ENCODE measurements at places on chromosomes 1 and 21. TPM values are rescaled to one million over a fixed set of nuclear protein-coding genes. Genes with fewer than 3 reads are reported as not detected.
A peak's percentile ranks its signal among the peaks of the same experiment; 100 is the strongest.

Gene OR6K3
- not detected for total RNA-seq

Gene KRTAP6-1
- not detected for total RNA-seq

DNA sequence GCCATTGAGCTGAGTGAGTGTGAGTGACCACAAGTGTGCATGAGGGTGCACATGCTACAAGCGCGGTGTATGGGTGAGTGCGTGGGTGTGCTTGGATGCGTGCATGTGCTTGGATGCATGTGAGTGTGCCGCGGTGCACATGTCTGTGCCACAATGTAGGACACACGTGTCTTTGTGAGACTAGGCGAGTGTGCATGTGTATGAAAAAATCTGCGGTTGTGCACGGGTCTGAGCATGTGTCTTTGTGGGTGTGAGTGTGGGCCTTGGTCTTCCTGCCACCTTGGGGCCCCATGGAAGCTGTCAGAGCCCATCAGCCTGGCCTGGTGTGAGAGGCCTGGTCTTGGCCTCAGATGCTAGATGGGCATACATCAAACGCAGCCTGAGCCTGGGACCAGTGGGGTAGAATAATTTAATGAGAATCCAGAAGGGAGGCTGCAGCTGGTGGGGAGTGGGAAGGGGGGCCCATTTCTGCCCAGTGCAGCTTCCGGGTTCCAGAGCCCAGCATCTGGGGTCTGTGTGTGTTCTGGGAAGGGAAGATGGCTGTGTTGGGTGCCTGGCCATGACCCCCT lies 103.9 kb upstream of the SLC2A1 start:
- DNase-seq, result no peak

DNA sequence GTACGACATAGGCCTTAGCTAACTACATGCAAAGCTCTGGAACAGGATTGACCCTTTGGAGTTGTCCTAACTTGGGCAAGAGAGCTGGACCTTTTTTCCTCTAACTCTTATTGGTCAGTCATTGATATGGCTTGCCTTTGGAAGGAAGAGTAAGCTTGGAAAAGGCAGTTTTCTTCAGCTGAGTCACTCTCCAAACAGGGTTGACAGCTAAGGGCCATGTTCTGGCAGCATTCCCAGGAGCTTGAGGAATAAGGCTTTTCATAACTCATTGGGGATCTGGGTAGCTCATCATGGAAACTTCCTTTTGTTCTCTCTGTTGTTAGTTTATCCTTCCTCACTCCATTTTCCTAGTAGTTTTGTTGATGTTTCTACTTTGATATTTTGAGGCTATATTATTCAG lies 14.5 kb upstream of the ERRFI1 start:
- peak; percentile 97 for DNase-seq

- DNase-seq, result no peak
Observed at GRCh38 chr1:175792136-175792535, 48.7 kb upstream of the TNR start.

Gene SH3BGR
- 0.43 TPM for total RNA-seq

- DNase-seq, result peak; percentile 17
Observed at GRCh38 chr1:83626603-83627002, 372.3 kb downstream of the TTLL7 start.

DNA sequence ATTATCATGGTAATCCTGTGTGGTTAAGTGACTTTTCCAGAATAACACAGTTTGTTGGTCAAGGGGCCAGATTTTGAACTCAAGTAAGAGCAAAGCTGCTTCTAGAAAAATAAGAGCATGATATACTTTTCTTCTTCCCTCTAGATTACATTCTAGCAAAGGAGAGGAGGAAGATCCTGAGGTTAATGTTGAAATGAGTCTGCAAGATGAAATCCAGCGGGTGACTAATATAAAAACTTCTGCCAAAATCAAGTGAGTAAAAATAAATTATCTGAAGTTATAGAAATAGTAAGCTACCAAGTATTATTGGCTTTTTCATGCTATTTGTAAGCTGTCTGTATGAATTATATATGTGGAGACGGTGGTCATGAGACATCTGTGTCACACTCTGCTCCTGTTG lies 12.8 kb downstream of the WDR3 start:
- no peak for DNase-seq

DNA sequence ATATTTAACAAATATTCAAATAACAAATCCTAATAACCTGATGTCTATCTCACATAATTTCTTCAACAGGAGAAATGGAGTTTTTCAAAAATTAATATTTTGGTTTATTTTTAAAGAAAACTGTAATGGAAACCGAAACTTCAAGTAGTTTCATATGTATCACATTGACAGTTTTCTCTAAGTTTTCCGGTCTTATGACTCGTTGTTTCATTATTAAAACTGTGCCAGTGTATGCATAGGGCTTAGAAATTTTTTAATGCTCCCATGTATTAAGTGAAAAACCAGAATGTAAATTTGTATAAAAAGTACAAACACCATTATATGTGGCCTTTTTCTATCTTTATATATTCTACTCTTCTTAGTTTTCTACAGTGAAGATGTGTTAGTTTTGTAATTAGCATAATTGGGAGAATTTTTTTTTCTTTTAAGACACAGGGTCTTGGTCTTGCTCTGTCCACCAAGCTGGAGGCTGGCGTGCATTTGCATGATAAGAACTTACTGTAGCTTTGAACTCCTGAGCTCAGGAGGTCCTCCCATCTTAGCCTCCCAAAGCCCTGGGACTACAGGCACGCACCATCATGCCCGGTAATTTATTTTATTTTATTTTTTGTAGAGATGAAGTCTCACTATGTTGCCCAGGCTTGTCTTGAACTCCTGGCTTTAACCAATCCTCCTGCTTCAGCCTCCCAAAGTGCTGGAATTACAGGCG lies 43.9 kb upstream of the SAMSN1 start:
- no peak for DNase-seq

DNA sequence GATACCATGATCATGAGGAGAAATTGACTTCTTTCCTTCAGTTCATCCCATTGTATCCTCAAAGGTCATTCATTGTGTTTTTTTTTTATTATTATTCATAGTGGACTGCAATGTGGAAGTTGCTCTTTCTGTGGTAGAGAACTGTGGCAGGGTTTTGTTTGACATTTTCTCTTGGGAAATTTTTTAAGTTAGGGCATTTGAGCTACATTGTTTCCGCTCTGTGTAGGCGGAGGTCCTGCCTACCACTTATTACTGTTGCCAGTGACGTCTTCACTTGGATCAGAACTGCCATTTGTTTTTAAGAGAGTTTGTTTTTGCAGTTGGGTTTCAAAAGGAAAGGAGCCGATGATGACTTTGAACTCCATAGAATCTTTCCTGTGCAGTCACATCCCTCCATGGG lies 287.4 kb upstream of the FMN2 start:
- no peak for DNase-seq

Gene CD5L
- total RNA-seq, result not detected

Gene SLC45A3
- total RNA-seq, result 10.7 TPM

- DNase-seq, result no peak
Observed at GRCh38 chr1:226989085-226989920, 49.2 kb downstream of the COQ8A start.

DNA sequence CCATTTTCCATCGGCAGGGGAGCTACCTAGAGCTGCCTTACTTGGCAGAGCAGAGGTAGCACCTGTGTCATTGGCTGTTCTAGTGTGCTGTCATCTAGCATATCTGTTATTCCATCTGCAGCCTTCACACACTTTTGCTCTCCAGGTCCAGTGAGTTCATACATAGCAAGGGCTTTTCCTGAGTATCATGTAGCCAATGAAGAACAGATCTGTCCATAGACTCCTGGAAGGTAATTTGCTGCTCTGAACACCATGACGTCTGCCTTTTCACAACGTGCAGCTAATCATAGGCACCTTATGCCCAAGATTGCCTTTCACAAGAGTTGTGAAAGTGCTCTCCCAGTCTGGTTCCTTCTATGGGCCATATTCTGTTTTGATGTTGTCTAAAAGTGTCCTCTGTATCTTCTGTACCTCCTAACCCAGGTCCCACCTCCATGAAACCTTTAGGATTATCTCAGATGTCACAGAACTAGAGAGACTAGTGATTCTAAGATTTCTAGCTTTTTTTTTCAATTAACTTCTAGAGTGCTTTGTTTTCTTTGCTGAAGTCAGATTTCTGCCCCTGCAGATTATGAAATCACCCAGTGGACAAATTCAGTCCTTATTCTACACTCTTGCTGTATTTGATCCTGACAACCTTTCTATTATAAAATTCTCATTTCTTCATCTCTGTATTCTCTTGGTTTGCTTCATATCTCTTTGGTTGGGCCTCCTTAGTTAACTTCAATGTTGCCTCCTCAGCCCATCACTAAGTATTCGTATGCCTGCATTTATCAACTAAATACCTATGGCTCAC lies 134.8 kb downstream of the PBX1 start:
- no peak for DNase-seq

Gene CYP4A22
- not detected for total RNA-seq

- no peak for DNase-seq
Observed at GRCh38 chr1:244651956-244652622, 837 bp upstream of the DESI2 start.

DNA sequence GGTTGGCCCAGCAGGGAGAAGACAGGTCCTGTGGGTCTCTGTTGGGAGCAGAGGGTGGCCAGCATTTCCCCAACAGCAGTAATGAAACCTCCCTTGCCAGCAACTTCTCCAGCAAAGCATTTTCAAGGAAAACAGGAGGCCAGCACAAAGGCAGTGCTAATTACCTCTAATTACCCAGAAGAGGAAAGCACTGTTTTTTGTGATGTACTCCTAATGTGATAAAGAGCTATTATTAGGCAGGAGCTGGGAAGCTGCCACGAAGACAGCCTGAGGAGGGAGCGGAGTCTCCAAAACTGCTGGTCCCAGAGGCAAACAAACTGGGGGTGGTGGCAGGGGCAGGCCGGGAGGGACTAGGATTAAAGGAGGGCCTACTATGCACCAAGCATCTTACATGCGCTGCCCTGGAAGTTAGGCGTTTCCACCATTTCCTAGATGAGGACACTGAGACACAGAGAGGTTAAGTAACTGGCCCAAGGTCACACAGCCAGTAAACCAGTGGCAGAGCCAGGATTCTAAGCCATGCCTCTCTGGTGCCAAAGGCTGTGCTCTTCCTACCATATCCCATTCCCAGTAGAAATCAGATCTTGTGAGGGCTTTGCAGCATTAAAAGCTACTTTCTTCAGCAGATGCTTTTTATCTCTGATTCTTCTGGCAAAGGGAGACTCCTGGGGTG lies 24.5 kb downstream of the HTR6 start:
- DNase-seq, result no peak

DNA sequence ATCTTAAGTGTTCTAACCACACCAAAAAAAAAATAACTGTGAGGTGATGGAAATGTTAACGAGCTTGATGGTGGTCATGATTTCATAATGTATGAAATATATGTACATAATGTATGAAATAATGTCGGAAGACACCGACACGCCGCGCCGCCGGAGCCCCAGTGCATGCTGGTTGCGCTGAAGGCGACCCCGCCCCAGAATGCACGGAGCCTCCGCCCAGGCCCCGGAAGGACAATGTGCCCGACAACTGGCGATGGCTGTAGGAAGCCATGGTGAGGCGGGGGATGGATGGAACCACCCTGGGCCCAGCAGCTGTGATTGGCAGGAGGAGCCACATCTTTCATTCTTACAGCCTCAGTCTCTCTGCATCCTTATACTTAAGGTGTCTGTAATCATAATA lies 7.4 kb downstream of the OR2T10 start:
- peak; percentile 7 for DNase-seq

DNA sequence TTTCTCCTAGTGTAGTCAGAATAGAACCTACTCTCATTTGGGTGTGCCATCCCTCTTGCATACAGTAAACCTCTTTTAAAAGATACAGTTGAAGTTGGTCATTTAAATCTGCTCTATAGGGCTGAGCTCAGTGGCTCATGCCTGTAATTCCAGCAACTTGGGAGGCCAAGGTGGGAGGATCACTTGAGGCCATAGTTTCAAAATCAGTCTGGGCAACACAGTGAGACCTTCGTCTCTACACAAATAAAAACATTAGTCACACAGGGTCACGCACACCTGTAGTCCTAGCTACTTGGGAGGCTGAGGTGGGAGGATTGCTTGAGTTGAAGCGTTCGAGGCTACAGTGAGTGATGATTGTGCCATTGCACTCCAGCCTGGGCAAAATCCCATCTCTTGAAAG lies 183.8 kb downstream of the LHX8 start:
- no peak for DNase-seq

GRCh38 chr21:14753466-14754258 lies 207.5 kb upstream of the SAMSN1 start:
- DNase-seq, result no peak

Gene ELF3
- not detected for total RNA-seq

DNA sequence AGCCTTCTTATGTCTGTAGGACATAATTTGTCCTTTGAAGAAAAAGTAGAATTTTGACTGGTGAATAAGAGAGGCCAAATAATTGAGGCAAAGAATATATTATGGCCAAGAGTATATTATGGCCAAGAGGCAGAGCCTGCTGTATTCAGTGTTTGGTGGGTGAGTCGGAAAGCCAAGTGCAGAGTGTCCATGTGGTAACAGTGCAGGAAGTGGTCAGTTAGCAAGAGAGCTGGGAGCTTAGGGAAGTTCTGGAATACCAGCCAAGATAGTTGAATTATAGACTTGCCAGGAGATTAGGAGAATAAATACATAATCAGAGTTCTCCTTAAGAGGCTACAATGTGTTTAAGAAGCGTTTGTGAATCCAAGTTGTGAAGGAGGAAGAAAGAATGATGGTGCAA lies 131.5 kb upstream of the LMO4 start:
- DNase-seq, result peak; percentile 76

DNA sequence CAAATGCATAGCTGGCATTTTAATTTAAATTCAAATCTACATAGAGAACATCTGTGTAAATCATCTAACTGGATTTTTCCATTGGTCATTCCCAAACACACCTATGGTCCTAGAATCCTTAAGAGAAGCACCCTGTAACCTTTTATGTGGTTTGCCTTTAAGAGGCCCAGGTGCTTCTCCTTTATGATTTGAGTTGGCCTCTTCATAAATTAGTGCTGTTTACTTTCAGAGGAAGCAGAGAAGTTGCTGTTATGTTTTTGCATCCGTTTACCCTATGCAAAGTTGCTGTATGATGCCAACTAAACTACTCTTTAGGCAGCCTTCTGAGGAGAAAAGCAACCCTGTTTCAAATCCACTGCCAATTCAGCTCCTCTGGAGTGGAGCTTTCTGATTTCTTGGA lies 193.8 kb downstream of the HS2ST1 start:
- DNase-seq, result no peak

Gene TTC4
- 37.9 TPM for total RNA-seq

DNA sequence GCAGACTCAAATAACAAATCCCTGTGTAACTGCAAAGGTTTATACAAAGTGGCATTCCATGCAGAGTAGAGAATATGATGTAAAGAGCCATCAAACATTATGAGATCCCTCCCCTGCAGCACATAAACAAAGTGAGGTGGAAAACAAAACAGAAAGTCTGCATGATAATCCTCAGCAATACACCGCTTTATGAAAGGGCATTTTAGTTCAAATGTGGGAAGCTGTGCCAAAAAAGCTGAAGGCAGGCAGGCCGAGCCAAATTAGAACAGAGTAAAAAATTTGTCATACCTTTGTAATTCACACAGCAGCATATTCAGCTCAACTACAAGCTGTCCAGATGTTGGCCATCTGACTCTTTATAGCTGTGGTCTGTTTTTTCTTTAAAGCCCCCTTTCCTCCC lies 113.5 kb downstream of the LHX9 start:
- no peak for DNase-seq
